ENCODE measurements at places on chromosomes 11 and 22.

DNA sequence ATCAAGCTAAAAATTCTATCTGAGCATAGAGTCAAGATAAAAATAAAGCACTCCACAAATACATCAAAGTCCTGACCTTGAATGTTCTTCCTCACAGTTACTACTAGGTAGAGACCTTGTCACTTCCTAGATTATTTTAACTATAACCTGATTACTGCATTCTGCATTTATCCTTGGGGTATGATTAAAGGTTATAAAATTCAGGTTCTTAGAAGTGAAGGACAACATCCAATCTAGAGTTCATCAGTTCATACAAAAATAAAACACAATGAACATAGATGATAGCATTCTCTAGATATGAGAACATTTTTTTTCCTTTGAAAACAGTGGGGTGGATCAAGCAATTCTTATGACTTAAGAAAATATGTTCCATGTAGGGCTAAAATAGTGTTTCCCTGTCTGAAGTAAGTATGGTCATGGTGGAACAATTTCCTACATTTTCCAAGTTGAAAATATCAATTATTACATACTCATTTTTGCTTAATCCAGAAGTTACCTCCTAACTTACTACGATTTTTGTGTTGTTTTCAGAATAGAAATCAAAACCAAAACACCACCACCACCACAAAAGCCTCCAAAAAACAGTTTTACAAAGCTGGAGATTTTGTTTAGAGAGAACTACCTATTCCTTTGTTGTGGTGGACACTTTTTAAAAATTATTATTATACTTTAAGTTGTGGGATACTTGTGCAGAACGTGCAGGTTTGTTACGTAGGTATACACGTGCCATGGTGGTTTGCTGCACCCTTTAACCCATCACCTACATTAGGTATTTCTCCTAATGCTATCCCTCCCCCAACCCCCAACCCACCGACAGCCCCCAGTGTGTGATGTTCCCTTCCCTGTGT, 112.0 kb upstream of the DDI1 start:
- DNase-seq: no peak

- no peak for DNase-seq
These were observed 657 bp downstream of the ELMOD1 start for GRCh38 chr11:107591378-107592230.

DNA sequence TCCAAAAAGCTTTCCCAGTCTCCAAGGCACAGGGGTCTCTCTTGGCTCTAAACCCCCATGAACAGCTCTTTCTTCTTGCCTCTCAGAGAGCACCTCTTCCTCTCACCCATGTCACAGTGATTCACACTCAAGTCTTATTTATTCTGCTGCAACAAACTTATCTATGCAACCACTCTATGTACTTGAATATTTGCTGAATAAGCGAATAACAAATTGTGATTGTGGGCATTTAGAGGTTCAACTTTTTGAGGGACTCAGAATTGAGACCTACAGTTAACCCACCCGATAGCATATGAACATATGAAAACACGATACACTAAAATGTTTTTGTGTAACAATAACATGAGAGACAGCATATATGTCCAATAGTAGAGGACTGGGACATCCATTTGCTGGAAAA, 137.1 kb upstream of the NARS2 start:
- DNase-seq: no peak

- DNase-seq: no peak
These were observed 670 bp downstream of the RASD2 start for GRCh38 chr22:35541254-35541748.

DNA sequence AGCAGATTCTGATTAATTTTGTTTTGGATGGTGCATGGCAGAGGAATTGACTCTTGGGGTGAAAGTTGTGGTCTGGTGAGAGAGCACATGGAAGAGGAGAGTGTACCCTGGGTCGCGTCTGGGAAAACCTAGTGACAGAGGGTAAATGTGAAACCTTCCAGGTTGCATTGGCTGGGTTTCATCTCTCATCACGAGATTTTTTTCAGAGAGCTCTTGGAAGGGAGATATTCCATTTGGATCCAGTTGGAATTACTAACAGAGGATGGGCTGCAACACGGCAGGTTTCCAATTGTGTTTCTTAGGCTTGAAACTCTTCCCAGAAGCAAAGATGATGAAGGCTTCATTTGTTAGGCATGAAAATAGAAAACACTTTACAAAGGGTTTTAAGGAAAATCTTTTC, 109.7 kb upstream of the MTMR2 start:
- DNase-seq: no peak

GRCh38 chr11:120153221-120153620, 15.3 kb upstream of the TRIM29 start:
- DNase-seq: no peak

DNA sequence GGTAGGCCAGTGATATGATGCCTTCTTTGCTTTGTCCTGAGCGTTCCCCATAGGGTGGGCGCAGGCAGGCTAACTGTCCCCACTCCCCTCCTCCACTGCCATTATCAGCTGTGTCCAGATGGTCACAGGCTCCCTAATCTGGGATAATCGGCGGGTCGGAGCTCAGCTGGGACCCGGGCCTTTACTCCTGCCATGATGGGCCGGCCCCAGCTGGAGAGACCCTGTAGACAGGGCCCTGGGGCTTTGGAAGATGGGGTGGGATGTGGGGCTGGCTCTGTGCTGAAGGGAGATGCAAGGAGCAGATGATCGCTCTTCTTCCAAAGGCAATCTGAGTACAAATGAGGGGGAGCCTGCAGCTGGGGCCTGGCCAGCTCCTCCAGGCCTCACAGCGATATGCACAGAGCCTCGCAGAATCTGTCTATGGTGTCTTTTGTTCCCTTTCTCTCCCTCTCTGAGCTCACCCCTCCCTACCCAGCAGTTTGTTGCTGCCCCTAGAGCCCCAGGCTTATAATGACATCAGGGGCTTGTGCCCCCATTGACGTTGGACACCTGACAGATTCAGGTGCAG, 11.9 kb downstream of the KLHL35 start:
- no peak for DNase-seq

GRCh38 chr11:94507485-94507884, 4.8 kb upstream of the C11orf97 start:
- no peak for DNase-seq

DNA sequence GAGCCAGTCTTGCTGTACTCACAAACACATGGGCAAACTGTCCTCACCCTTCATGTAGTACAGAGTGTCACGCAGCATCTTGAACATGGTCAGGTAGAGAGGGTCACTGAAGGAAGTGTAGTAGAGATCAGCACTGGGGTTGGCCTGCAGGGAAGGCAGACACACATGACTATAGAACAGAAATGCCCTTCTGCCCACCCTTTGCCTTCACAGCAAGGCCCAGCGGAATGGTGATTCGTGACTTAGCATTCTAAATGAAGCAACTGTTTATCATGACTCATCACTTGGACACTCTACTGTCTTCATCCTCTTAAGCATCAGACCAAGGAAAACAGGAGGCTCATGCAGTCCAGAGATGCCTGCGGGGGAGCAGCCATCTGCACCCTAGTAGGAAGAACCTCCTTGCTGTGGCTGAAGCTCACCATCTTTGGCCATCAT, 33.4 kb downstream of the SERPIND1 start:
- no peak for DNase-seq

DNA sequence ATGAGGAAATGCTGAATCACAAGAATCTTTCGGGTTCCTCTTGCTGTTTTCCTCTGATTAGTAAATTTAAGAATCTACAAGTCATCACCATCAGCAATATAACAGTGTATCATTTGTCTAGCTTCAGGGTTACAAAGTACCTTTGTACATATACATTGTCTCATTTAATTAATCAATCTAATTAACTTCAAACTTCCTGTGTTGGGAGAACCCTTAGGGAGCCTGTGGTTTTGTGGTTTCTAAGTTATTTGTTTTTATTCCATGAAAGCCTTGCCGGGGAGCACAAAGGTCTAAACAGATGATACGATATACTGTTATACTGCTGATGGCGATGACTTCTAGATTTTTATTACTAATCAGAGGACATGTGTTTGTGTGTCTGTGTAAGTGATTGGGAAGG, 41.0 kb downstream of the TIMP3 start:
- DNase-seq: no peak

DNA sequence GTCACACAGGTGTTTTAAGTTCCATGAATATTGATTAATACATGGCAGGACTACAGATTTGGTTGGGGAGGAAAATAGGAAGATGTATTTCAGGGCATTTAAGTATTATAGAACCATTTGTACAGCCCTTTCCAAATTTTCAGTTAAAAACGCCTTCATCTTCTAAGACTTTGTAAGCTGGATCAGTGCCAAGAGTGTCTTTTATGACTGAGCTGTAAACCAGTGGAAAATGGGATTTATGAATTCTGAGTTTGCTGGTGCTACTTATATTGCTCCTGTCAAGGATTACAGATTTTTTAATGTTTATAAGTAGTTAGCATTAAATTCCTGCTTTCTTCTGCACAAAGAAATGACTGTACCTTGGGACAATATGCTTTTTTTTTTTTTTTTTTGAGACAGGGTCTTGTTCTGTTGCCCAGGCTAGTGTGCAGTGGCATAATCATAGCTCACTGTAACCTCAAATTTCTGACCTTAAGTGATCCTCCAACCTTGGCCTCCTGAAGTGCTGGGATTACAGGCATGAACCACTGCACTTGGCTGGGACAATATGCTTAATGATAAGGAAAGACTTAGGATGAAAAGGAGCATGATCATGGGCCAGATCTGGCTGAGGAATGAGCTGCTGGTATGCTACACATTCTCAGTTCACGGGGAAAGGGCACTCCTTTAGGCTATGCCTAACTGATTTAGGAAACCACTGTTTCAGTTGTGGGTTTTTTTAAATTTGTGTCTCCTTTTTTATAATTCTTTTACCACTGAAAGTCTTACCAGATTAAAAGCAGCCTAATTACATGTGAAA, 113.6 kb upstream of the MTNR1B start:
- no peak for DNase-seq

- DNase-seq: no peak
These were observed 6.0 kb upstream of the OR5B21 start for GRCh38 chr11:58513747-58514367.

GRCh38 chr11:111935317-111936039, 1.7 kb upstream of the DIXDC1 start:
- DNase-seq: no peak

DNA sequence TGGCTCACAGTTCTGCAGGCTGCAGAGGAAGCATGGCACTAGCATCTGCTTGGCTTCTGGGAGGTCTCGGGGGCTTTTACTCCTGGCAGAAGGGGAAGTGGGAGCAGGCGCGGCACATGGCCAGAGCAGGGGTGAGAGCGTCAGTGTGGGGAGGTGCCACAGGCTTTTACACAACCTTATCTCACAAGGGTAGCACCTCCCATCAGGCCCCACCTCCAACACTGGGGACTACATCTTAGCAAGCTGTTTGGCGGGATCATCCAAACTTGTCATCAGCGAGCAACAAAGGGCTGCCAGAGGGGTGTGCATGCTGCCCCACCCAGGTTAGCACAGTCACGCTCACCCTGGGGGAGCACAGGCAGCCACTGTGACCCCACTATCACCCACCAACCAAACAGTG, 18.9 kb upstream of the YPEL1 start:
- no peak for DNase-seq

GRCh38 chr22:30056015-30056414, 24.2 kb upstream of the HORMAD2 start:
- no peak for DNase-seq

DNA sequence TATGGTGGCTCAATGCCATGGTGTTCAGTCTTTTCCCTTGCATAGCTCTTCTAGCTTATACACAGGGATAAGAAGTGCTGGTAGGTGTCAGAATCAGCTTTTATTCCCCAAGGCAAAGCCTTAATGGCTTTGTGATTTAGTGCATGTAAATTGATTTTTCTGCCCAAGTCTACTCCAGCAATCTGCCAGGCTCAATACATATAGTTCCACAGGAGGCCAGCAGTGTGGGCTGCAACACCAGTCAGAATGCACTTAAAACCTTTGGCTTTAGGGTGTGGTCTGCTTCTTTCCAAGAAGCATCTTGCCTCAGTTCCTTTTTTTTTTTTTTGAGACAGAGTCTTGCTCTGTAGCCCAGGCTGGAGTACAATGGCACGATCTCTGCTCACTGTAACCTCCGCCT, 14.5 kb upstream of the CAPRIN1 start:
- DNase-seq: no peak

DNA sequence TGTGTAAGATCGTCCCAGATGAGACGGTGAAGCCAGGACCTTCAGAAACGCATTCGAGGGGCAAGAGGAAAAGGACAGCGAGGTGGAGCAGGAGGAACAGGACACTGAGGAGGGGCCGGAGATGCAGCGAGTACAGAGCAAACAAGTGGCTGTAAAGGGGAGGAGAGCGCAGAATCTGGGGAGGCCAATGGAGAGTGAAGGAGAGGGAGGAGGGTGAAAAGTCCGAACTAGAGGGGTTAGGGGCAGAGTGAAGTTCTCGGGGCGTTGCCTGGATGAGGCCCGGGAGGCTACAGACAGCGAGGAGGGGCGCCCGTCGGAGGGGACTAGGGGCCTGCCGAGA, 8.8 kb upstream of the PPIL2 start:
- DNase-seq: no peak

GRCh38 chr11:108233277-108233945, 10.5 kb downstream of the ATM start:
- DNase-seq: no peak

- DNase-seq: no peak
These were observed 17.1 kb downstream of the OR6Q1 start for GRCh38 chr11:58047818-58048217.

DNA sequence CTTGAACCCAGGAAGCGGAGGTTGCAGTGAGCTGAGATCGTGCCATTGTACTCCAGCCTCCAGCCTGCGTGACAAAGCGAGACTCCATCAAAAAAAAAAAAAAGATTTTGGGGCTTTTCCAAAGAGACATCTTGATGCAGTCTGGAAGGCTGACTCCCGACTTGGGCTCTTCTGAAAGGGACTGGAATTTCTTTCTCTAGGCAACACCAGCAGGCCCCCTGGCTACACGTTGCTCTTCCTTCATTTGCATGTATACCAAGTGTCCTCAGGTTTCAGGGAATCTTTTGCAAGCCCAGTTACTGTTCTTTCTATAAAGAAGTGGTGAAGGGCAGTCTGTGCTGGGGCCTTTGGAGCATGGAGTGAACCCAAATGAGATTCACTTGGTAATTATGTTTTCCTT, 211.0 kb downstream of the GRIK4 start:
- no peak for DNase-seq

DNA sequence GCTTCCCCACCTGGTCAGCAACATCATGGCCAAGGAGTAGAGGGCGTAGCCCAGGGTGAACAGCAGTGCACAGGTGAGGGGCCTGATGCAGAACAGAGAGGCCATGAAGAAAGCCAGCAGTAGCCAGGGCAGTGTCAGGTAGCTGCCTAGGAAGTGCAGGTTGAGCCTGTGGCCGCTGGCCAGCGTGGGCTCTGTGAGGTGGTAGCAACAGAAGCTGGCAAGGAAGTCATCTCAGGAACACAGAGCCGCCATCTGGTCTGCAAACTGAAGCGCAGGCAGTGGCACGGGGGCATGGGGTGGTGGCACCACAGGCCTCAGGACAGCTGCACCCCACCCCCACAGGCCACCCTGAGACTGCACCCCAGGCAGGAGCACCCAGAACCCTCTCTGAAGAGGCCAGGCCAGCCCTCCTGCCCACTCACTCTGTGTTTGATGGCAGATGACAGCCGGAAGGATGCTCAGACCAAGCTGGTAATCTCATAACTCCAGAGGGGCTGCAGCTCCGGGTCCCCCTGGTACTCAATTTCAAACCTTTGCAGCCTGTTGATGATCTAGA, 95.3 kb downstream of the MED15 start:
- DNase-seq: no peak

GRCh38 chr11:116644941-116645305, 127.9 kb downstream of the BUD13 start:
- no peak for DNase-seq
